Activated CD8-positive, alpha-beta memory T cell treated with anti-CD3 and anti-CD28 coated beads, Interleukin-2, amount 10 ng/mL, durations not matched to agents 7 days and 5 days (primary cell): ENCODE measurements at places on chromosomes 3 and 15. TPM values are rescaled to one million over a fixed set of nuclear protein-coding genes. Genes with fewer than 3 reads are reported as not detected.

The ERC2 gene
- total RNA-seq = not detected

DNA sequence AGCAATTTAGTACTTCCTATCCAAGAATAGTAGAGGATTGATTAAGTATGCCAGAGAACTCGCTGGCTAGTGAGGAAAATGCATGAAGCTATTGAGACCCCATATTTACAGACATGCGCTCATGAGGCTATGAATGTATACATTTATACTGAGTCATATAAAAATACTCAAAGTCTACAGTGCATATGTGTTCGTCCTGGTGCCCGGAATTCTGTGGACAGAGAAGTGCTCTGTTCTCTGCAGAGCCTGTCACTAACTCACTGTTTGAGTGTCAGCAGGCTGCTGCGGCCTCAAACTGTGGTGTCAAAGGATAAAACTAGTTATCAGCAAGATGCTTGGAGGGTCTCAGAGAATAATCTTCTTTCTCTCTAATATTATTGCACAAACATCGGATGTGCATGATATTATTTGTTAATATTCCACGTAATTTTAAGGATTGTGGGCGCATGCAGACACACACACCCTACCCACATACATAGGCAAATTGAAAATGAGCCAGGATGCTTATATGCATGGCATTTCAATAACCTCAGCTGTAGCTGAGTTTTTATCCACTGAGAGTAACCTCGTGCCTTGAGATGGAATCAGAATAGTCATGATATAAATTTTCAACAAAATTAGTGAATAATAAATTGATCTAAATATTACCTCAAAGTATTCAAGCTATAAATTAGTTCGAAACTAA, 50.0 kb upstream of the TSC22D2 start:
- no peak for DNase-seq

DNA sequence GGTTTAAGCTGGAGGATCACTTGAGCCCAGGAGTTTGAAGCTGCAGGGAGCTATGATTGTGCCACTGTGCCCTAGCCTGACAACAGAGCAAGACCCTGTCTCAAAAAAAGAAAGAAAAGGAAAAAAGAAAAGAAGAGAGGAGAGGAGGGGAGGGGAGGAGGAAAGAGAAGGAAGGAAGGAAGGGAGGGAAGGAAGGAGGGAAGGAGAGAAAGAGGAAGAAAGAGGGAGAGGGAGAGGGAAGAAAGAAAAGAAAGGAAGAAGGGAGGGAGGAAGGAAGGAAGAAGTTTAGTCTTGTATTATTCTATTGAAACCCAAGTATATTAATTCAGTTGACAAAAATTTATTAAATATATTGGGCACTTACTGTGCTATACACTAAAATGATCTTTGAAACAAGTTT, 11.5 kb downstream of the GOLM2 start:
- no peak for DNase-seq

GRCh38 chr3:137121704-137122314, 164.0 kb downstream of the IL20RB start:
- no peak for DNase-seq

DNA sequence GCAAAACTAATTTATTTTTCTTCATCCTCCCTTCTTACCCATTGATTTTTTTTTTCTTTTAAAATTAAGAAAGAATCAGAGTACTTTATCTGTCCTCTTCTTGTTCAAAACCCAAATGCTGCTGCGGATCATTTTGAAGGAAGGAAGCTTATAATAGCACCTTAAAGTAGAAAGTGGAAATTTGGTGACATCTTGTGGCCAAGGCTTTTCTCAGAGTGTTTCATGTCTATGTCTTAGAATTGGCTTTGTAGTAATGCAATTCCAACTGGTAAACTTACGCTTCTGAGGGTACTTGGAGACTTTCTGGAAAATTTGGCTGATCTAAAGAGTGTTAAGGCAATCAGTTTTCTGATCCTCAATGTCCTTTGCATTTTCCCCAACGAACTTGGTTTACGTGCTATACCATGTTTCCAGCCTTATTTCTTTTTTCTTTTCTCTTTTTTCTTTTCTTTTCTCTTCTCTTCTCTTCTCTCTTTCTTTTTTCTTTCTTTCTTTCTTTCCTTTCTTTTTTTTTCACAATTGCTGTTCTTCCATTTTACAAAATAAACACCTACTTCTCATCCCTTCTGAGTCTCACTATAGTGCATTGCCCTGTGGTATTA, 30.7 kb downstream of the C3orf38 start:
- DNase-seq = peak; percentile 46

DNA sequence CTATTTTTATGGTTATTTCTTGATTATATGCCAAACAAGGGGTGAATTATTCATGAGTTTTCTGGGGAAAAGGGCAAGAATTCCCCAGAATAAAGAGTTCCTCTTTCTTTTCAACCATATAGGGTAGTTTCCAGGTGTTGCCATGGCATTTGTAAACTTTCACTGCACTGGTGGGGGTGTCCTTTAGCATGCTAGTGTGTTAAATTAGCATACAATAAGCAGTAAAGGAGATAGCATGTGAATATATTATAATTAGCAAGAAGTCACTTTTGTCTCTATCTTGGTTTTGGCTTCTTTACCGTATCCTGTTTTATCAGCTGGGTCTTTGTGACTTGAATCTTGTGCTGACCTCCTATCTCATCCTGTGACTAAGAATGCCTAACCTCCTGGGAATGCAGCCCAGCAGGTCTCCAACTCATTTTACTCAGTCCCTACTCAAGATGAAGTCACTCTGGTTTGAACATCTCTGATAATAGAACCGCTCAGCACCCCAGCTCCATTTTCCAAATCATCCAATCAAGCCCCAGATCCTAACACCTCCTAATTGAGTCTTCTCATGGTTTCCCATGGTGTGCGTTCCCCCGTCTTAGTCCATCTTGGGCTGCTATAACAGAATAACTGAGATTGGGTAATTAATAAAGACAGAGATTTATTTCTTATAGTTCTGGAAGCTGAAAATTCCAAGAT, 3.4 kb upstream of the SELENOT start:
- no peak for DNase-seq

- no peak for DNase-seq
These were observed 10.8 kb downstream of the SHISA5 start for GRCh38 chr3:48493203-48493501.

The RASGRP1 gene
- total RNA-seq = 202 TPM

DNA sequence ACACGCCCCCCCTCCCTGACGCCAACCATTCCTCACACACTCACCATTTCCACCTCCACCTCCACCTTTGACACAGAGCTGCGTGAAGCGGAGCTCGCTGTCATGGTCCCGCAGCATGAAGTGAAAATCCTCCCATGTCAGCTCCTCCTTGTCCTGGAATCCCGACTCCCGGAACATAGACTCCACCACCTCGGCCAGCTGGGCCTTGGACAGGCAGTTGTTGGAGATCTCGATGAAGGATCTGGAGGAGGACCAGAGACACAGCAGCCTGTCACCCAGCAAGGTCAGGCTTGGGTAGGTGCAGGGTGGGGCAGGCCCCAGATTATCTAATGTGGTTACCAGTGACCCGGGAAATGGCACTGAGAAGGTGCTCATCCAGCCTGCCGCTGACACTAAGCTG, 12.2 kb downstream of the DUOX2 start:
- no peak for DNase-seq

DNA sequence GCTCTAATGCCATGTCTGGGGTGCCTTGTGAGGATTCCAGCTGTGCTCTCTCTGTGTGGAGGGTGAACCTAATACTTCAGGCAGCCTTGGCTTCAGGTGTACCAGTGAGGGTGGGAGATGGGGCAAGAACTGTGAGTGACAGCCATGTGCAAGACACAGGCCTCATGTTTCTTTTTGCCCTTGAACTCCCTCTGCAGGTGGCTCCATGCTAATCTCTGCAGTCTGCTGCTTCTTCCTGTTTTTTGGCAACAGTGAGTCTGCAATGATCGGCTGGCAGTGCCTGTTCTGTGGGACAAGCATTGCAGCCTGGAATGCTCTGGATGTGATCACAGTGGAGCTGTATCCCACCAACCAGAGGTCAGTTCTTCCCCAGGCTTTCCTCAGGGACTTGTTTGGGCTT, 189.3 kb downstream of the SV2B start:
- no peak for DNase-seq

- no peak for DNase-seq
These were observed 202.6 kb downstream of the VGLL3 start for GRCh38 chr3:86788371-86788770.

DNA sequence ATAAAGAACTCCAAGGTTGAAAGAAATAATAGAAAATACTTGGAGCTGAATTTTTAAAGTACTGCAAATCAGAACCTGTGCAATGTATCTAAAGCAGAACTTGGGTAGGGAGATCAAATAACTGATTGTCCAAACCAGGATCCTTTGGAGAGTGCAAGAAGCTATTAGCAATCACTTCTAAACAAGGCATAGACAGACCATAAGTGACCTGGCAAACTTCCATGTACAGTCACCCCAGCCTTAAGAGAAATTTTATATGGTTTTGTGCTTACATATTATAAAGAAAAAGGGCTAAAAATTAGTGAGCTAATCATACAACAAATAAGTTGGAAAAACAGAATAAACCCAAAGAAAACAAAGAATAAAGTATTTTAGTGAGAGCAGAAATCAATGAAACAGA, 35.2 kb downstream of the ETV5 start:
- DNase-seq = no peak

DNA sequence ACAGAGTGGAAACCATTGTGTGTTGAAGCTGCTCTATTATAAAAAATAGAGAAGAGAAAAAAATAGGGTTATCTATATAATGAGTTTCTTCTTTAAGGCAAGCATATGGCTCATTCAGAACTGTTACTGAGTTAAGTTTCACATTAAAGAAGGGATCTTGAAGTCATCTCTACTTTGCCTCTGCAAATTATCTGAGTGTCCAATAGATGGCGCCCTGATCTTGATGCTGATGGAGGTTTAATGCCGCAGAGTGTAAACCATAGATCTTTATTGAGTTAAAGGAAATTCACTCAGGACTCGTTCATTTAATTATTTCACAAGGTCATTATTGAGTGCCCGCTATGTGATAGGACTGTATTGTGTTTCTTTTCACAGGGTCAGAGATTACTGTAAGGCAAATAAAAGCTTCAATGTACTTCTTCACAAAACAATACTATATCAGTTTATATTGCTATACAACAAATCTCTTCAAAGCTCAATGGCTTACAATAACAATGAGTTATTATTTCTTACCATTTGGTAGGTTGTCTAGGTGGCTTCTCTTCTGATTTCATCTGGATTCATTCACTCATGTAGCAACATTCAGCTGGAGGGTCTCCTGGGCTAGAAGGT, 171.4 kb downstream of the NSUN3 start:
- no peak for DNase-seq

DNA sequence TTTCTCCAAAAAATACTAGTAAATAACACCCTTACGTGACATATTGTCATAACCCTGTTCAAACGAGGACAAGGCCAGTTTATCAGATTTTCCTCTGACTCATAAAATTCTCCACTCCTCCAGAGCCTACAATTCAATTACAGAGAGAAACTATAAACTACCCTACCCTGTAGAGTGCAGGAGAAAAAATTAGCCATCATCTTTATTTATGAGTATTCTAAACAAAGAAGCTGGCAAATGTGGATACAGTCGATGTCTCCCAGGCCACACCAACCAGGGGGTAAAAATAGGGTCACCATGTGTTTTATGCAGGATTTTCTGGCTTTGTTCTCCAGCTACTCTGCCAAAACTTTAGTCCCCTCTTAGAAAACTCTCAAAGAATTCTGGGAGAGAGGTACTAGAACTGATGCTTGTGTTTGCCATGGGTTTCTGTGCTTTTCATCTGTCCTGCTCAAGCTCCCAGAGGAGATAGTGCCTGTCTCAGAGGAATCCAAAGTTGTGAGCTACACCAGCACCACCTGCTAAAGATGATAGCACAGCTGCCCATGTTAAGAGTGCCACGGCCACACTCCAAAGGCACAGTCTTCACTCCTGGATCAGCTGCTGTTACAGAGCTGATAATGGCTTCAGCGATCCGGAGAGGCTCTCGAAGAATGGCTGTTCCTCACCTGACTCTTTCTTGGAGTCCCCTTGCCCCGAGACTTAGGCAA, 150.2 kb downstream of the IMPG2 start:
- DNase-seq = no peak

- no peak for DNase-seq
These were observed 42.1 kb upstream of the SLC2A2 start for GRCh38 chr3:171068658-171069057.

The KCTD6 gene
- 7.0 TPM for total RNA-seq

The ARHGEF26 gene
- 0.23 TPM for total RNA-seq

GRCh38 chr3:151282921-151283320, 4.6 kb upstream of the P2RY14 start:
- no peak for DNase-seq

The CMTM6 gene
- total RNA-seq = 102 TPM

The SNAPC5 gene
- total RNA-seq = 29.3 TPM

- DNase-seq = no peak
These were observed 241.2 kb downstream of the PYDC2 start for GRCh38 chr3:191702121-191702520.

The PP2D1 gene
- total RNA-seq = not detected

- no peak for DNase-seq
These were observed 443.1 kb upstream of the THRB start for GRCh38 chr3:24937780-24938179.

DNA sequence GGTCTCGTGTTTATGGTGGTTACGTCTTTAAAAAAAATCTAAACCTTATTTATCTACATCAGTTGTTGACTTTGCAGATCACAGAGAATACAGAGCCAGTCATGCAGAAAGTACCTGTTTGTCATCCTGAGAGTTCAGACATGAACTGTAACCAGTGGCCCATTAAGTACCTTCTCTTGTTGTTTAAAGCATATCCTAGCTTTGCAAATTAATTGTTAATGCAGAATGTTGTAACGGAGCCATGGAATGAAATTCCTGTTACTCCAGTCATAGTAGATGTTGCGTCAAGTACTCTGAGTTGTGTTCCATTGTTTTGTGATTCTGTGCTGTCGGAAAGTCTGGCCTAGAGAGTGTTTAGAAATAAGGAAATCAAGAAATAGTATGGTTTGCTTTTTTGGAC, 205.2 kb downstream of the RBMS3 start:
- no peak for DNase-seq

DNA sequence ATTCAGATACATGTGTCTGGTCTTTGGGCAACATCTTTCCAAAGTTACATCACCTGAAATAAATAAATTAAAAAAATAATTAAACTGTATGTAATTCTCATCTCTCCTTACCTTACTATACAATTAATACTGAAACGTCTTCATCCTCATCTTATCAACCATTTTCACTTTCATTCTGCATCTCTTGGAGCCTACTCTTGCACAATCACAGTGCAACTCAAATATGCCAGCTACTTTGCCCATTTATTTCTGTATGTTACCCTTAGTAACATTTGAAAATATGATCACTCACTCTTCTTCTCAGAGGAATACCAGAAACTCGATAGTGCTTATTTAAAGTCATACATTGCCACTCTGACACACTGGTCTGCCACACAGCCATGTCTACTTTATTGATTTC, 1357.1 kb upstream of the CADM2 start:
- DNase-seq = no peak
